ENCODE measurements at places on chromosomes 3 and 15.
A peak's percentile ranks its signal among the peaks of the same experiment; 100 is the strongest.

DNA sequence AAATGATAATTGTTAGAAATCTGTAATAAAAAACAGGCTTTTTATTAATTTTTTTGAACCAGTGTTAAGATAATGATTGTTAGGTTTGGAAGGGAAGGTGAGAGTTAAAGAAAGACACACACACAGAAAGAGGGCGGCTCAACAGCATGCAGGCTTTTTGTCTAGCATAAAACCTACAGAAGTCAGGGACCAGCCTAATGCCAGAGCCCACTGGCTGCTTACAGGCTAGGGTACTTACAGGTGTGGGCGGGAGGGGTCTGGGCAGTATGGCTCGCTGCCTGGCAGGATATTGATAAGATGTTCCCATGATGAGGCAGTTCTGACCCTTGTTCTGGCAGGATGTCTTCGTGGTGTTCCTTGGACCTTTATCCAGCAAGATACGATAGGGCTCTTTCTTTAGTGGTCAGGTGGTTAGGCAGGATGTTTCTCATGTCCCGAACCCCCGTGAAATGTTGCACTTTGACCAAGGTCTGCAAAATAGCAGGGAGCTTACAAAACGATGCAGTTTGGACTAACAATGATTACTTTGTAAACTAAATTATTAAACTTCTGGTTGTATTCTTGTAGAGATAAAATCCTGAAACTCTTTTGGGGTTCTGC lies 84.7 kb downstream of the DCUN1D1 start:
- no peak for DNase-seq

- no peak for DNase-seq
Measured at GRCh38 chr15:29409890-29410289, 140.3 kb upstream of the NSMCE3 start.

DNA sequence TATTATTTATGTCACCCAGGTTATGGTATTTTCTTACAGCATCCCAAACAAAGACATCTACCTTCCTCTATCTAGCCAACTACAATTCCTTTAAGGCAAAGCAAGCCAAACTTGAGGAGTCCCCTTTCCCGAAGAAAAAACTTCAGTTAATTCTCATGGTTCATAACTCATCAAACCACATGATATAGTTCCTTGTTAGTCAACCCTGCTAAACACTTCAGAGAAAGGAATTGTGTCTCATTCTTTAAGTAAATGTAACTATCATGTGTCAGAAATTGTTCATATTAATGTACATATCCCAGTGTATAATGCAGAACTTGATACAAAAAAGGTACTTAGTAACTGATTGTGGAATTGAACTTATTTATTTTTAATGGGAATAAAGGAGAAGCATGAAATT lies 44.4 kb downstream of the ST3GAL6 start:
- no peak for DNase-seq

DNA sequence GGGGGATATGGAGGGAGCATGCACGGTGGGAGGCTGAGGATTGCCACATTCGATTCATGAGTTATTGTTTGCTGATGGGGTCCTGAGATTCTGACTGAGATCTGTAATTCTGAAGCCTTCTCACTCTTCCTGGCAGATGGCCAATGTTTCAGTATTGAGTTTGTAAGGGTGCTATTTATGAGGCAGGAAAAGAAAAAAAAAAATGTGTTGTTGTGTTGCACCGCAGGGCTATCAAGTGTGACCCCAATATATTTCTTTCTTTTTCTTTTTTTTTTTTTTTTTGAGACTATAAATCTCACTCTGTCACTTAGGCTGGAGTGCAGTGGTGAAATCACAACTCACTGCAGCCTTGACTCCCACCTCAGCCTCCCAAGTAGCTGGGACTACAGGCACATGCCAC lies 3.2 kb upstream of the SENP2 start:
- no peak for DNase-seq

GRCh38 chr3:111617912-111618601 lies 22.9 kb upstream of the ZBED2 start:
- DNase-seq = no peak

- no peak for DNase-seq
Measured at GRCh38 chr3:152591515-152591914, 243.4 kb upstream of the P2RY1 start.

DNA sequence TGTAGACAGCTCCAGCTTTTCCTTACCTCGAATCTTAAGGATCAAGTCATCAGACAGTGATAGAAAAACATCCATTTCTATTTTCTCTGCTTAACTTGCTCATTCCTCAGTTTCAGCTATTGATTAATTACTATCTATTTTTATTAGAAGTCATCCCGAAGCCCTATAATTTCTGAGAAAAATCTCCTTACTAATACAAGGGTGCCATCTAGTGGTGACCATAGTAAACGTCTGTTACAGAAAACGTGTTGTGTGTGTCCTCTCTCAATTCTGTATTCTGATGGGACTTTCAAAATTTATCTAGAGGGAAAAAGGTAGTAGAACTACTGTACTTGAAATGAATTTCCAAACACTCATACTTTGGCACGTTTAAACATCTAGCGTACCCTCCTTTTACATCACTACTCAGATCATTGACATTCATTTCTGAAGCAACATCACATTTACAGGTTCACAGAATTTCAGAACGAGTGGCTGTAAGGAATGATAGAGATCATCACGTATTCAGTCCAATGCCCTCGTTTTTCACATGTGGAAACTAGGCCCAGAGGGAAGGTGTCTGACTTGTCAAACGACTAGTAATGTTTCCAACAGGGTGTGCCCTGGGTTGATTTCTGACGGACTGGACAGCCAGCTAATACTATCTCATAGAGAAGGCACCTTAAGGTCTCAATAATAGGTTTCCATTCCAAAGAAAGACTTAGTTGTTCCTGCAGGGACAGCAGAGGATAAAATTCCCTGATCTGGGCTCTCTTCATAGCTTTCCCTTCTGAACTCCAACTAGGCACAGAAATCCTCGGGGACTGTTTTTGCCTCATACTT lies 25.6 kb downstream of the HACD2 start:
- peak; percentile 49 for DNase-seq

DNA sequence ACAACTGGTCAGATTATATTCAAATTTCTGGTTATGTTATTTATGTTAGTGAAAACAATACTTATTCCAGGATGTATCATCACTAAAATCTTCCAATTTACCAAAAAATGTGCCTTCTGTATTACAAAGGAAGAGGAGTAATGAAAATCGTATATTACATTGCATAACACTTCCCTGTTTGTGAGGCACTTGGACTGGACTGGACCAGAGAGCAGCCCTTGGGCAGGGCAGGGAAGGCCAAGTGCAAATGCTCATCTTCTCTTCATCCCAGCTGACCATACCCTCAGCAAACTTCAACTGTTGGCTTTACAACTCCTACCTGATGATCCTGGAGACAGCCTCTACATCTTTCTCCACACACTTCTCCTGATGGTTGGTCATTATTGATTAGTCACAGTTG lies 285.7 kb upstream of the MME start:
- DNase-seq = no peak

GRCh38 chr15:74800559-74801094 lies 12.0 kb upstream of the LMAN1L start:
- no peak for DNase-seq
